ENCODE measurements at places on chromosomes 1 and 21. TPM values are rescaled to one million over a fixed set of nuclear protein-coding genes. Genes with fewer than 3 reads are reported as not detected.

DNA sequence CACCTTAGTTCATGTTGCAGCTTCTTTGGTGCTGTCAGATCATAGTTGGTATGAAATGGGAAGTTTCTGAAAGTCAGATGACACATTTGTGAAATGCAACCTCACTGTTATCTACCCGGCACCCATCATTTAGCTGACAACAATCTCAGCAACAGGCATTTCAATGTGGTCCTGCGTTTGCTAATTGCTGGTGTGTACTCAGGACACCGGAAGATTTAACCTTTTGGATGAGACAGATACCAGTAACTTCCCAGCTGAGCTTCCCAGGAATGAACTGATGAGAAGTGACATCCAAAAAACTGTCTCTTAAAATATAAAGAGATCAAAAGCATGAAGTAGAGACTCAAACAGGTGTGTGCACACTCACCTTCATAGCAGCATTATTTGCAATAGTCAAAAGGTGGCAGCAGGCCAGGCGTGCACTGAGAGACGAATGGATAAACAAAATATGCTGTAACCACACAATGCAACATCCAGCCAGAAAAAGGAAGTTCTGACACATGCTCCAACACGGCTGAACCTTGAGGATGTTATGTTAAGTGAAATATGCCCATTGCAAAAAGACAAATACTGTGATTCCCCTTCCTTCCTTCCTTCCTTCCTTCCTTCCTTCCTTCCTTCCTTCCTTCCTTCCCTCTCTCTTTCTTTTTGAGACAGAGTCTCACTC lies 7.9 kb upstream of the CLDN14 start:
- no peak overlapping the region for H3K4me3 ChIP-seq
- H3K27ac ChIP-seq: no peak overlapping the region
- H3K27me3 ChIP-seq: no peaks in the 10 kb centered on the region
- DNase-seq: no peak
- H3K4me1 ChIP-seq: no peaks in the 10 kb centered on the region

DNA sequence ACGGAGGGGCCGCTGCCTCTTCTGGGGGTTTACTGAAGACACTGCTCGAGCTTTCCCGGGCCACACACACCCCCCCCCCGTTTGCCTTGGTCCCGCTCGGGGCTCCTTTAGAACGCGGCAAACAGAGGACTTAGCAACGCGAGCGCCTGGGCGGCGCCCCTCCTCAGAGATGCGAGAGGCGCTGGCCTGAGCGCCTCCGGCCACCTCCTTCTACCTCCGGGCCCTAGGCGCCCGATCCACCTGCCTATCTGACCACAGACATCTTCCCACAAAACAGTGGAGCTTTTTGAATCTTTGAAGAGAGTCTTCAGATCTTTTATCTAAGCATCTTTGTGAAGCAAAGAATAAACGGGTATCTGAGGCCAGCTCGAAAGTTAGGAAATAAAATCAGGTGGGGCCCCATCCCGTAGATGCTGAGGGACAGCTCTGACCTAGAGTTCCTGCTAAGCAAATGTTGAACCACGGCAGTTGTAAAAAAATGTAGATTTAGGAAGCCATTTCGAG lies 436 bp upstream of the TTLL7 start:
- no peaks in the 10 kb centered on the region for H3K4me1 ChIP-seq
- DNase-seq: peak; percentile 70
- H3K36me3 ChIP-seq: no peaks in the 10 kb centered on the region

DNA sequence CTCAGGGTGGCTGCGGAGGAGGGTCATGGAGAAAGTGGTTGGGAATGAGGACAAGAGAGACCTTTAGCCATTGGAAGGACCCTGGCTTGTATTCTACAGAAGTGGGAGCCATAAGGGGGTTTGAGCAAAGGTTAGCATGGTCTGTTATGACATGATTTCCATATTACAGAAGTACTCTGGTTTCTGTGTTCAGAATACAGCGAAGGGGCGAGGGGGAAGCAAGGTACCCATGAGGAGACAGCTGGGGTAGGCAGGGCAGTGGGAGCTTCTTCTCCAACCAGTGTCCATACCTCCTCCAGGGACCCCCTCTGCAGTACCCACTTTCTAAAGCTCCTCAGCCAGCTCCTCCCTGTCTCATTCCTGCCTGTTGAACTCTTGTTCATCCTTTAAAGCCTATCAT lies 21.9 kb upstream of the KCNE1 start:
- no peak overlapping the region for H3K4me3 ChIP-seq
- no peak for DNase-seq
- no peaks in the 10 kb centered on the region for H3K27me3 ChIP-seq
- no peaks in the 10 kb centered on the region for H3K36me3 ChIP-seq
- no peak overlapping the region for H3K27ac ChIP-seq

DNA sequence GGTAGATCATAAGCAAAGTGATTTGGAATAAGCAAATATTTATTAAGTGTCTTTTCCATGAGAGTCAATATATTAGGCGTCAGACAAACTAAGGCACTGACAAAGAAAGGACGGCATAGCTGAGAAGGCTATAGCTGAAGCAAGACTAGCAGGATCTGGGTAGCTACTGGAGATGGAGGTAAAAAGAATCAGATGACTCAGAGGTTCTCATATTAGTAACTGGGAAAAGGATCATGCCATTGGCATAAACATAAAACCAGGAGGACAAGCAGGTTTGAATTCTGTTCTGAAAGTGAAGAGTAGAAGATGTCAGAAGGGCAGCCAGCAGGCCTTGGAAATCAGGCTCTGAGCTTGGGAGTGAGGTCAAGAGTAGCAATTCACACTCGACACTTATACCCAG lies 531.9 kb downstream of the PTPRC start:
- no peaks in the 10 kb centered on the region for H3K4me1 ChIP-seq
- no peak for DNase-seq
- no peaks in the 10 kb centered on the region for H3K36me3 ChIP-seq
- no peak overlapping the region for H3K27ac ChIP-seq
- no peaks in the 10 kb centered on the region for H3K27me3 ChIP-seq
- H3K4me3 ChIP-seq: no peak overlapping the region

The DCDC2B gene
- not detected for total RNA-seq

The PRKCZ gene
- total RNA-seq: 6.8 TPM

The USH2A gene
- not detected for total RNA-seq

The DIPK1A gene
- total RNA-seq: 15.5 TPM

Data from uterus (tissue), 4 donors.